Activated T-cell treated with anti-CD3 and anti-CD28 coated beads, Interleukin-2, amount 50 U/mL, for 1 hour (primary cell): ENCODE measurements at places on chromosomes 3 and 15.

DNA sequence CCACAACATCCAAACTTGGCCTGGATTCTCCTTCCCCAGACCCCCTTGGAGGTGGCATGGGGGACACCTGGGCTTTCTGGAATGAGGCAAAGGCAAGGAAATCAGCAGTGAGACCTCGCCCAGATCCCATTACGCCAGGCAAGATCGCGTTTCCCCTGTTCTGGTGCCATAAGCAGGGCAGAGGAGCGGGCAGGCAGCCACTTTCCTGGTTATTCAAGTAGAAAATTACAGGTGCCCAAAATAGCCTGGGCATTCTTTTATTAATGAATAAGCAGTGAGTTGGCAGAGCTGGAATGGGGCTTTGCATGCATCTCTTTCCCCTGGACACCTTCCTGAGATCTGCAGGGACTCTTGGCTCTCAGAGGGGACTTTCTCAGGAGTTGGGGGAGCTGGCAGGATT, 31.5 kb upstream of the FAM107A start:
- DNase-seq, result no peak

DNA sequence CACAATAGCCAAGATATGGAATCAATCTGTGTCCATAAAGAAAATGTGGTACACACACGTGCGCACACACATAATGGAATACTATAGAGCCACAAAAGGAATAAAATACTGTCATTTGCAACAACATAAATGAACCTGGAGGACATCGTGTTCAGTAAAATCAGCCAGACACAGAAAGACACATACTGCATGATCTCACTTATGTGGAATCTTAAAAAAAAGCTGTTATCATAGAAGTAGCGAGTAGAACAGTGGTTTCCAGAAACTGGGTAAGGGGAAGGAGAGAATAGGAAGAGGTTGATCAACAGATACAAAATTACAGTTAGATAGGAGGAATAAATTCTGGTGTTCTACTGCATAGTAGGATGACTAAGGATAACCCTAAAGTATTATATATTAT, 11.1 kb downstream of the ATOSA start:
- DNase-seq, result no peak

DNA sequence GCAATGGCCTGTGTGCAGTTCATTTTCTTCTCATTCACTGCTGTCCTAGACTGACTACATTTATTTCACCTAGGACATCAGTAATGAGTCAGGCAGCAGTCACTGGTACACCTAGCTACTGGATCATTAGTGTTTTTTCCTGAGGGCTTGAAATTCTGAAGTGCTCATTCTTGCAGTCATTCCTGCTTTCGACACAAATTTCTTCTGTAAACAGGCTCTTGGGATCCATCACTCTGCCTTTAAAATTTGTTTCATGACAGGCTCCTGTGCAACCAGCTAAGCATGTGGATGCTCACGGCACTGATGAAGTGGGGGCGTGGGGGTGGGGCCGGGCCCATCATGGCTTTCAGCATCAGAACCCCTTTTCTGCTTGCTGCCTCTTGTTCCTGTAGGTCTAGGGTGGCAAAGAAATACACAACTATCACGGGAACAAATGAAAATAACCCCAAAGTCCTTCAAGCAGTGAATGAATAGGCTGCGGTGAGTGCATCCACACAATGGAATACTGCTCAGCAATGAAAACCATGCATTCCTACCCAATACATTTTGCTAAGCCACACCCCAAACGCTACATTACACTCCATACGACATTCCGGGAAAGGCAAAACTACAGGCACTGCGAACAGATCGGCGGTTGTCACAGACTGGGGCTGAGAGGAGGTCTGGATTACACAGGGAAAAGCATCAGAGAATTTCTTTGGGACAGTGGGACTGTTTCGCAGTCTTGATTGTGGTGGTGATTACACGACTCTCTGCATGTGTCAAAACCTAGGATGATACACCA, 9.3 kb upstream of the MELTF start:
- DNase-seq, result no peak

- peak; percentile 31 for DNase-seq
Observed at GRCh38 chr15:64844576-64845145, 2.9 kb downstream of the PLEKHO2 start.

DNA sequence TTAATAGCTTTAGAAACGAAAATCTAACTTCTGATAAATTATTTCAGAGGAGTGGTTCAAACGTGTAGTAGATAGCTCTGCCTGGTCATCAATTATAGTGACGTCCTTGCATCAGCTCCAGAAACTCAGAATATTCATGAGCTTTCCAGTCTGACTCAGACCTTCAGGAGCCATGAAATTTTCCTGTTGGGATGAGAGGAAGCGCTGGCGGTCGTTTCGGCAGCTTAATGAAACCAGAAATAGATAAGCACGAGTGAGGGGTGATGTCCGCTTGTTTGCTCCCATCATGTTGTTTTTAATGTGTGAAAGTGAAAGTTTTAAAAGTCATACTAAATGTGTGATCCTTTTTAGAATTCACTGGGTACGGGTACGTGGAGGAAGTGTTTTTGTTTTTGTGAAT, 141.1 kb downstream of the PGPEP1L start:
- no peak for DNase-seq

DNA sequence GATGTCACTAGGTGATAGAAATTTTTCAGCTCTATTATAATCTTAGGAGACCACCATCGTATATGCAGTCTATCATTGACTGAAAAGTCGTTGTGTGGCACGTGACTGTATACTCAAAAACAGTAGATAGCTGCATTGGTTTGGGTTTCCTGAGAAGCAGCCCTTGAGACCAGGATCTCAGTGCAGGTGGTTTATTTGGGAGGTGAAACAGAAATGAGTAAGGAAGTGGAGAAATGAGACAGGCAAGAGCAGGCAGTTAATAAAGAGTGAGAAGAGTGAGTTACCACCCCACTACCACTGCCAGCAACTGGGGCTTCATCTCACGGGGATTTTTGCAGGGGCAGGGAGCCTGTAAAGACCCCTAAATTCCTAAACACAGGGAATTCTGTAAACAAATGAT, 221.0 kb downstream of the SHQ1 start:
- DNase-seq, result no peak

GRCh38 chr15:60137711-60138396, 133.7 kb downstream of the FOXB1 start:
- no peak for DNase-seq

GRCh38 chr3:65886391-65886790, 152.3 kb downstream of the MAGI1 start:
- DNase-seq, result no peak

GRCh38 chr3:25531971-25532370, 103.9 kb downstream of the RARB start:
- DNase-seq, result no peak

- no peak for DNase-seq
Observed at GRCh38 chr15:65300924-65301441, 3.5 kb upstream of the RNU5B-1 start.

GRCh38 chr3:39138804-39139415, 14.5 kb downstream of the CSRNP1 start:
- peak; percentile 42 for DNase-seq

- DNase-seq, result no peak
Observed at GRCh38 chr3:196645096-196645495, 5.6 kb downstream of the NRROS start.

- no peak for DNase-seq
Observed at GRCh38 chr3:159881828-159882309, 106.8 kb upstream of the IL12A start.

DNA sequence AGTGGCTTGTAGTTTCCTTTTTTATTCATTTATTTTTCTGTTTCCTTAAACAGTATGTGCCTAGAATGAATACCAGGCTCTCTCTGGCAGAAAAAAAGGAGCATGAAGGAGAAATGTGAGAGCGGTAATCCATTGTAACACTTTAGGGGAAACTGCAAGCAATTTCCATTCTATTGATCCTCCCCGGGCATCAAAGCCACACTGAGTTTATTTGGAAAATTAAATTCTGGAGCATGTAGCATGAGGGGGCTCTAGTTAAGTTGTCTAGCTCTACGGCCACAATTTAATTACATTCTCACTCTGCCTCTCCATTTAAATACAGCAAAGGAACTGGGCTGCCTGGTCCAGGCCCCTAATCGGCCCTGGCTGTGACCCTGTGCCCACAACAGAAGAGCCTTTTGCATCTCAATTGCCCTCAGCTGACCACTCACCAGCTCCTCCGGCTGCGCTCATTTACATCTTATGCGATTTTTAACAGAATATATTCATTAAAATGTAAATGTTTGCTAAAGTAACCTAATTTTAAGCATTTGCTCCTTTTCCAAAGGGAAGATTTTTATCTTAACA, 72.9 kb downstream of the MEGF11 start:
- DNase-seq, result no peak

DNA sequence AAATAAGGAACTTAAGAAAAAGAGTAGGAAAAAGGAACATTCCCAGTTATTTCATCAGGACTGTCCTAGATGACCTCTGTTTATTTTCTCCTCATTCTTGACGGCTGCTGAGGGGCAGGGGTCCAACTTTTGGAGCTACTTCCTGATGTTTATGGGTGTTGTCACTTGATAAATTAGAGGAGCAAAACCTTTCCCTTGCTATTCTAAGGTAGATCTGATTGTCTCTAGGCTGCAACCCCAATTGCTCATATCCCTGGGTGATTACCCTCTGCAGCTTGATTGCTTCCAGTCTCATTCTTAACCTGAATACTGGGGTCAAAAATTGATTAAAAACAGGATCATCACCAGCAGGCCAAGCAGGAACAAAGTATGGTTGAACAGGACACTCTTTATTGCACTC, 311.0 kb upstream of the NDN start:
- no peak for DNase-seq

- no peak for DNase-seq
Observed at GRCh38 chr15:33908406-33908805, 59.9 kb upstream of the CHRM5 start.

DNA sequence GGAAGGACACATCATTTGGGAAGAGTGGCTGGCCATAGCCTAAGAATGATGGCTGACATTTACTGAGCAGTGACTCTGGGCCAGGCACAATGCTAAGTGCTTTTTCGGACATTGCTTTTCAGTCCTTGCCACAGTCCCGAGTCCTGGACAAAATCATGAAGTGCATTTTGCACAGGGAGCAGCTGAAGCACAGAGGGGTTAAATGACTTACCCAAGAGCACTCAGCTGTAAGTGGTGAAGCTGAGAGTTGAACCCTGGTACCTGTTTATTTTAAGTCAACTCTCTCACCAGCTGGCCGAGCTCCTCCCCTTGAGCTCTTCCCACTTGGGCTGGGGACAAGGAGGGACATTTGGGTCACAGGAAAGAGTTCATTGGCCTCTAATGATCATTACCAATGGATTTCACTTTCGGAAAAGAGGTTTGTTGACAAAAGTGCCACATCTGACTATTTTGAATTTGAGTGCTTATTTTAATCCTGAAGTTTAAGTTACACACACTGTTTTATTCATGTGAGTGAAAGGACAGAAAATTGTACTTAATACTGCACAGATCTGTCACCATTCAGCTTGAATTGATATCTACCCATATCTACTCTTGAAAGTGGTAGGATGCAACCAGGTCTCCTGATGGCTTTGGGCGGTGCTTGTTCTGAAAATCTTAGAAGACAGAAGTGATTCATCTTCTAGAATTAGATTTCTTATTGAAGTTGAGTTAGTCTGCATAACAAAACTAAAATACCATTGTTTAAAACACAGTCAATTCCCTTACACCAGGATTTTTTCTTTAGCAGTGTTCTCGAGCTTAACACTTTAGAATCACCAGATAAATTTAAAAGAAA, 368.7 kb upstream of the PROK2 start:
- no peak for DNase-seq

DNA sequence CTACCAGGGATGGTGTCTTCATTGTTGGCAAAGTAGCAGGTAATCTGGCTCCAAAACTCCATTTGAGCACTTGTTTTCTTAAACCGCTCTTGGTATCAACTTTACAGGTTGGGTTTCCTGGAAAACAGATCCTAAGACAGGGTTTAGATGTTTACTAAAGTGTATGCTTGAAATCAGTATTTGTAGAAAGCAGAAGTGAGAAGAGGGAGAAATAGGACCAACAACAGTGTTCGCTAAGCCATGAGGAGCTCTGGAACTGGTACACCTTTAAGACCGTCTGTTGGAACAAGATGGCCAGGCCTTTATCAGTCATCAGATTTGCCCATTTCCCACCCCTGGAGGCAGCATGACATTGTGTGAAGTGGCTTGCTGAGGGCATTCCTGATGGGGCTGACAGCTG, 171.0 kb upstream of the COL8A1 start:
- no peak for DNase-seq
